Inflammatory macrophage (primary cell): ENCODE measurements at places on chromosomes 12 and 14.

DNA sequence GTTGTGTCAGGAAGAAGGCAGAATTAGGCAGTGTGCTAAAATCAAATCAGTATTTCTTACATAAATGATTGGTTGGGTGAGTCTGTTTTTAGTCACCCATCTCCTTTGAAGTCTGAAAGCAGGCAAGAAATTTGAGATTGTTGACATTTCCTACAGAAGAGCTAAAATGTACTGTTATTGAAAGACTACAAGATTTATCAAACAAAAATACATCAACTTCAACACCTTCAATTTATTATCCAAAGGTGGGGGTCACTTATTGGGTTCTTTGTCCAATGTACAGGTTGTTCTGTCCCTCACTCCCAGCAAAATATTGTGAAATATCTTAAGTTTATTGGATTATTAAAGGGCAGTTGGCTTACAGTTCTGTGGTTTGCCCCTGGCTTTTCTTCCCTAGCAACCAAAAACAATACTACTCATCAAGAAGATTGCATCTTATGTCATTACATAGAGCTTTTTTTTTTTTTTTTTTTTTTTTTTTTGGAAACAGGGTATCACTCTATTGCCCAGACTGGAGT is 20.6 kb upstream of the PKP2 start:
- DNase-seq: peak; percentile 73

- no peak for DNase-seq
These were observed 56.3 kb upstream of the DAAM1 start for GRCh38 chr14:59131938-59132795.

DNA sequence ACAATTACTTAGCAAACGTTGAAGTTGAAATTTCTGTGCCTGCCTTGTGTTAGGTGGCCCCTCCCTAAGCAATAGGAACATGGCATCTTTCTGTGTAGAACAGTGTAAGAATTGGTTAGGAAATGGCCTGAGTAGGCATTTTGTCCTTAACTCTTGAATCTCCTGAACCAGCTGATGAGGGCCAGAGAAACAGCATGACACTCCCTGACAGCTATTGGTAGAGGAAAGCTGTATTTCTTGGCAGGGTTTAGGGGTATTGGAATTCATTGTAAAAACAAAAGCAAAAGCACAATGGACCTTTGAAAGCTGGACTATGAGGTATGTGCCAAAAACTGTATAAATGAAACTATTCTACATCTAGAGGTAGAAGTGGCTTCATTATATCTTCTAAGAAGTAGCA is 40.6 kb upstream of the LRTM2 start:
- DNase-seq: no peak

DNA sequence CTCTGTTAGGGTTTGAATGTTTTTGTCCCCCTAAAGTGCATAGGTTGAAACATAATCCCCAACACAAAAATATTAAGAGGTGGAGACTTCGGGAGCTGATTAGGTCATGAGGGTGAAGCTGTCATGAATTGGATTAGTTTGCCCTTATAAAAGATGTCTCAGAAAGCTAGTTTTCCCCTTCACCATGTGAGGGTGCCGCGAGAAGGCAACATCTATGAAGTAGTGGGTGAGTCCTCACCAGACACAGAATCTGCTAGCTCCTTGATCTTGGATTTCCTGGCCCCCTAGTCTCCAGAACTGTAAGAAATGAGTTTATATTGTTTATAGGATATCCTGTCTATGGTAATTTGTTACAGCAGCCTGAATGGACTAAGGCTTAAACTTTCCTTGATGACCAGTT is 301.5 kb upstream of the ATP2B1 start:
- no peak for DNase-seq

DNA sequence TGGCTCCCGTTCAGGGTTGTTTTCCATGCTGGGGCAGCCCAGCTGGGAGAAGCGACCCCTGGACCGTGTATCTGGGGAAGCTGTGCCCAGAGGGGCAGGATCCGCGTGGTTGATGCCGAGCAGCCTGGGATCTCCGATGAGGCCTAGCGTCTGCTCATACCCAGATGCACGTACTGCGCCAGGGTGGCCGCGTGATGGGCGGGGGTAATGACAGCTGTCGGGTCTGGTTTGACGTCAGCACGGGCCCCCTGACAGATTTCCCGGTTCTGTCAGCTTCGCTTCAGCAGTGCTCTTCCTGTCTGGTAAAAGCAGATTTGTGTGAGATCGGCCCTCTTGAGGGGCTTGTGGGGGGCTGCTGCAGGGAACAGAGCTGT is 147.3 kb downstream of the TSPAN9 start:
- no peak for DNase-seq

DNA sequence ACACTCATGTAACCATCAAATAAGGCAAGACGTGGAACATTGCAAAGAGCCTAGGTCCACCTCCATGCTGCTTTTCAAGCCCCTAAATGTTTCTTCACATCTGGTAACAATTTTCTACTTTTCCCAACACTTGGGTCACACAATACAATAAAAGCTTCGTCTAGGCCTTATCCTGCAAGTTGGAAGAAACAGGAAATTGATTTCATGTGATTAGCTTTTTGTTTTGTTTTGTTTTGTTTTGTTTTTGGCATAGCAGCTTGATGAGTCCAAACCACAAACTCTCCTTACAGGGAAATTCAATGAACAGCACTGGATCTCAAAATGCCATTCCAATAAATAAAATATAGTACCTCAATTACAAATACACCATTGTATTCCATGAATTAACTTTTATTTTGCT is 19.3 kb downstream of the TAS2R50 start:
- DNase-seq: no peak

DNA sequence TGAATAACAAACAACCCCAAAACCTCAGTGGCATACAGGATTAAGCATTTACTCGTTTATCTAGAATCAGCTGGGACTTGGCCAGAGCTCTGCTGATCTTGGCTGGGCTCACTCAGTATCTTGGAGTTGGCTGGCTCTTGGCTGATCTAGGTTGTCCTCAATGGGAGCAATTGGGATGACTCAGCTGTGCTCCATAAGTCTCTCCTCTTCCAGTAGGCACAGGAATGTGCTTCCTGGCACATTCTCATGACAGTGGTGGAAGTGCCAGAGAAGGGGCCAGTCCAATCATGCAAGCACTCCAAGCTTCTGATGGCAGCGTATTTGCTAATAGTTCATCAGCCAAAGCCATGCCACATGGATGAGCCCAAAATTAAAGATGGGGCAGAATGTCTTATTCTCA is 41.7 kb upstream of the ANO4 start:
- no peak for DNase-seq

DNA sequence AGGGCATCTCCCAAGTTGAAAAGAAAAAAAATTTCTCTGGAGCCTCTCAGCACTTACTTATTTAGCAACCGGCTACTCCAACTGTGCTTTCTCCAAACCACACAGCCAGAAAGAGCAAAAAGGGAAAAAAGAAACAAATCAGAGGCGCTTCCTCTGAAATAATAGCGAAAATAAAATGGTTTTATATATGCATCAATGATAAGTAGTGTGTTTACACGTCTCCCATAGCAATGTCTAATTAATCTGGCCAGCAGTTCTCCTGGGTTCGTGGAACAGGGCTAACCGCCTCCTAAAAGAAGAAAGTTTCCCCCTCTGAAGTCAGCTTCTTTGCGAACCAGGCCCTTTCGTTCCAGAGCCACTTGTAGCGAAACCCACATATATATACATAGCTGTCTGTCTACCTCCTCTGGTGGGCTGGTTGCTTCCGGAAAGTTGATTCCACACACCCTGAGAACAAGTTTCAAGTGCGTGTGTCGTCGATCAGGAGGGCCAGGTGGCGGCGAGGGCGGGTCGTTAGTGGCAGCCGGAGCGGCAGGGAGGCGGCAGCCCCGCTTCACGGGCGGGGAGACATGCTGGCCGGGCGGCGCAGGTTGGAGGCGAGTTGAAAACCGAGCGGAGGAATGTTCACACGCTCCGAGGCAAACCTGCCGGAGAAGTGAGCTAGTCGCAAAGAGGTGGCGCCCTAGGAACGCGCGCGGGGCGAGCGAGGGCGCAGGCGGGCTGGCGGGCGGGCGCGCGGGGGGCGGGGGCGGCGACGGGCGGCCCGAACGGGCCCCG is 2.7 kb downstream of the PTHLH start:
- no peak for DNase-seq

- no peak for DNase-seq
These were observed 376.0 kb downstream of the ALG10 start for GRCh38 chr12:34398366-34398705.

- peak; percentile 24 for DNase-seq
These were observed 738 bp downstream of the CKAP4 start for GRCh38 chr12:106246891-106247673.

GRCh38 chr12:114670291-114670980 is 13.5 kb downstream of the TBX3 start:
- DNase-seq: no peak

DNA sequence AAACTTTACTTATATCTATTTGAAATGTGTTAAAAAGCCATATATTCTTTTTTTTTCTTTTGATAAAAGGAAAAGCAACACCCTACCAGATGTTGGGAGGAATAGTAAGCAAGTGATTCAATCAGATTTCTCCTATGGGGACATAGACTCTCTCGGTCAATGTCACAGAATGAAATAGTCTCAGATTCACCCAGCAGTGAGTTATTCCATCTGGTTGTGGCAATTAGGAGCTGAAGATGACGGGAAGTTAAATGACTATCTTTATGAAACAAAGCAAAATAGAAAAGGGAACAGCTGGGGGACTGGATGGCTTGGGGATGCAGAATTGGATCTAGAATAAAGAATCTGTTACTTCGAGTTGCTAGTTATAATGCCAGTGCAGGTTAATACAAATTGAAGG is 857.0 kb downstream of the NRXN3 start:
- DNase-seq: no peak

GRCh38 chr14:102601378-102601925 is 9.0 kb downstream of the RCOR1 start:
- no peak for DNase-seq

- peak; percentile 85 for DNase-seq
These were observed 22.8 kb downstream of the COX8C start for GRCh38 chr14:93369713-93370266.

DNA sequence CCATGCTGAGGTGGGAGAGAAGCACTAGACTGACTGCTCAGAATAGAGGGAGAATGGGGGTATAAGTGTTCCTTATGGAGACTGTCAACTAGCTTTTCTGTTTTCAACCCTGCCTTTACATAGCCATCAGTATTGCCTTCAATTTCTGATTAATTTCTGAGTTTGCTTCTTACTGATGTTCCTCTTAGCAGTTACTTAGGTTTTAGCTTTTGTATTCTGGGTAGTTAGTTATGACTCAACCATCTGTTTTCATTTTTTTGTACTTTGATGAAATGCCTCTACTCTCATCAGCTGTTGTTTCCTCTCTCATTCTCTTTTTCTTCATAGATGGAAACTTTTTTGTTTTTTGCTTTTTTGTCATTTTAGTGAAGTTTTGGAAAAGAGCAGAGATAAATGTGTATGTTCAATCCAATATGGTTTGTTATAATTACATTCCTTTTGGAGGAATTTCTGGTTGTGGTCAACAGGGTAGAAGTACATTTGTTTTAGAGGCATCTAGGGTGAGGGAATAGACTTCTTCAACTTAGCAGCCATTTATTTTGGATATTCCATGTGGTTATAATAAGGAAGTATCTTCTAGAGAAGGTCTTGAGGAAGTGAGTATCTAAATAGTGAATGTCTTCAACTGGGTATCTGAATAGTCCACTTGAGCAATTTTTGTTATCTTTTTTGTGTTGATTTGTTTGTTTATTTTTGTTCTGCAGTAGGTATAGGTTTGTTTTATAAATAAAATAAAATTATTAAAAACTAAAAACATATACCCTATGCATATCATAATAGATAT is 29.6 kb downstream of the PMCH start:
- no peak for DNase-seq

DNA sequence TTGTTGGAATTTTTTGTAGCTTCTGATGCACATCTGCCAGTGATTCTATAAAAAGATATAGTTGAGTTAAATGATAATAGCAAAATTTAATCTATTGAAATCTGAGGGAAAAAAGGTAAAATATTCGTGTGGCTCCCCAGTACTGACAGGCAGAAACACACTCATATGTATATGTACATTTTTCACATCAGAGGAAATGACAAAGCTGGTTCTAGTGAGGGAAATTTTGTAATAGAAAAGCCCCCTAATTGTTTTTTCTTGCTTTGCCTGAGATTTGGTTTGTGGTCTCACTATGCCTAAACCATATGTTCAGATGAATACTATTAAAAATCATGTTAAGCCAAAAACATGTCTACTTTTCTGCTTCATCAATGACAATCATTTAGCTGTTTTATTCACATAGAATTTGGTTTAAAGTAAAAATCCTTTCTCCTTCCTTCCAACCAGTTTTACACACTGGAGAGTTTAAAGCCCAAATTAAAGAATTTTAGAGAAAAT is 203.5 kb downstream of the ANO6 start:
- DNase-seq: no peak

- no peak for DNase-seq
These were observed 16.8 kb downstream of the EML1 start for GRCh38 chr14:99809859-99810558.

- no peak for DNase-seq
These were observed 279.6 kb upstream of the TMEM132C start for GRCh38 chr12:127987199-127987901.

GRCh38 chr14:93332397-93332852 is 411 bp downstream of the BTBD7 start:
- DNase-seq: peak; percentile 46

- no peak for DNase-seq
These were observed 11.1 kb downstream of the PTGES3 start for GRCh38 chr12:56676851-56677580.

GRCh38 chr12:4011597-4011996 is 138.4 kb upstream of the PARP11 start:
- no peak for DNase-seq

GRCh38 chr12:104551-105081 is 38.0 kb downstream of the IQSEC3 start:
- DNase-seq: no peak

DNA sequence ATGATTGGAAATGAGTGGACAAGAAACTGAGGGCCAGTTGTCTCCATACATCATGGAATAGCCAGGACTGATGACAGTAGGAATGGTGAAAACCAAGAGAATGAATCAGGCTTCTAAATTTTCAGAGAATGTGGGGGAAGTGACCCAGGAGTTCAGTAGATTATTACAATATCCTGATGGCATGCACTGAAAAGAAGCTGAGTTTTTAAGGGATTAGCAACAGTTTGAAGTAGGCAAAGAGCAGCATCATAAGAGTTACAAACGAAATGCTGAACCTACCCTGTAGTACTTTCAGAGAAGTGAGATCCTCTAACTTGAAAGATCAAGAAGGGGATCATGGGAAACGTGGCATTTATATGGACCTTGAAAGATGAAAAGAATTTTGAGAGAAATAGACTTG is 13.2 kb downstream of the SLC2A14 start:
- no peak for DNase-seq

- no peak for DNase-seq
These were observed 10.4 kb downstream of the PTGES3 start for GRCh38 chr12:56677680-56678079.

GRCh38 chr12:58358369-58358768 is 417.0 kb downstream of the ATP23 start:
- no peak for DNase-seq

GRCh38 chr12:89551747-89552146 is 25.9 kb upstream of the POC1B start:
- no peak for DNase-seq

GRCh38 chr12:106941481-106942156 is 14.1 kb upstream of the TMEM263 start:
- no peak for DNase-seq
